ENCODE measurements at places on chromosomes 2 and 18.

- DNase-seq = peak; percentile 60
Observed at GRCh38 chr2:70340761-70341476, 39.1 kb upstream of the FAM136A start.

DNA sequence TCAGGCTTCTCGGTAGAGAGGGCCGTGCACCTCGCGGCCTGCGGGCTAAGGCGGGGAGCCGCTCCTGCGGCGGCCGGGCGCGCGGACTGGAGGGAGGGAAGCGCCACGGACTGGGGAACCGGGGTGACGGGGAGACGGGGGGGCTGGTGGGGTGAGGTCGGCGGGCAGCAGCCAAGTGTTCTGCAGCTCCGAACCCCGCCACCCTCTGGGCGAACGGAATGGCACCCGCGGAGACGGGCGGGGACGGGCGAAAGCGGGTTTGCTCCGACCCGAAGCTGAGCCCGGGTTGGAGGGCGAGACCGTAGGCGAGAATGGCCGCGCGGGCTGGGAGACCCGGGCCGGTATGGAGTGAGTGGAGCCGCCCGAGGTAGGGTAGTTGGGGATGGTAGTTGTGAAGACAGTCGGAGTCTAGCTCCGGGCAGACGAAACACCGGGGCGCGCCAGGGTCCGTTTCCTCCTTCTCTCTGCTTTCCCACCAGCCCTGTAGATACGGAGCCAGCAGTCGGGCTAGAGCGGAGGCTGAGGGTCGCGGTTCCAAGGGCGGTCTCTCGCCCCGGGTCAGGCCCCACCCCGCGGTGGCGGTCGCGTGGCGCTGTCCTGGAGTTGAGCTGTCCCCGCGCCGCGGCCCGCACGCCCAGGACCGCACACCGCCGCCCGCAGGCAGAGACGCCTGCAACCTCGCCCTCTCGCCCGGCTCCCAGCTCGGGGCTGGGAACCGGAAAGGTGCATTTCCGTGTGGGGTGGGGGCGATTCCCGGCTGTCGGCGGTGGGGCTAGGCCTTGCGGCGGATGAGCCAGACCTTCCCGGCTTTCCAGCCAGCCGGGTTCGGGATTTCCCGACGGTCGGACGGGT, 160.3 kb upstream of the SIX2 start:
- peak; percentile 27 for DNase-seq

- DNase-seq = no peak
Observed at GRCh38 chr2:25819597-25820039, 58.7 kb downstream of the ASXL2 start.

GRCh38 chr2:59899692-59900091, 653.8 kb downstream of the BCL11A start:
- DNase-seq = no peak

GRCh38 chr2:156430980-156431358, 5.2 kb upstream of the GPD2 start:
- peak; percentile 64 for DNase-seq

DNA sequence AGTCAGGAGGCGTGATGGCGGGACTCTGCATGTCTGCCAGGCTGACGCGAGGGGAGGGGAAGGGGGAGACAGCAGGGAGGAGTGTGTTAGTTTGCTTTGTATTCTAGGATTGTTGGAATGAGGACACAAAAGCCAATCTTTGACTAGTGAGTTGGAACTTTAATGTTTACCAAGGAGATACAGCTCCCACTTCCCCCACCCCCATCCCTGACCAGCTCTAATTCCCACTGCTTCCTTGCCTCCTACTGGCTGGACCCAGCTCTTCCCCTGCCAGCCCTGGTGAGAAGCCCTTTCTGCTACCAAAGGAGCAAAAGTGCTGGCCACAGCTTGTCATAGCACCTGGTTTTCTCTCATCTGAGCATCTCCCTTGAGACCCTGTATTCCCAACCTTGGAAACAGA, 84.5 kb downstream of the CELF4 start:
- no peak for DNase-seq

DNA sequence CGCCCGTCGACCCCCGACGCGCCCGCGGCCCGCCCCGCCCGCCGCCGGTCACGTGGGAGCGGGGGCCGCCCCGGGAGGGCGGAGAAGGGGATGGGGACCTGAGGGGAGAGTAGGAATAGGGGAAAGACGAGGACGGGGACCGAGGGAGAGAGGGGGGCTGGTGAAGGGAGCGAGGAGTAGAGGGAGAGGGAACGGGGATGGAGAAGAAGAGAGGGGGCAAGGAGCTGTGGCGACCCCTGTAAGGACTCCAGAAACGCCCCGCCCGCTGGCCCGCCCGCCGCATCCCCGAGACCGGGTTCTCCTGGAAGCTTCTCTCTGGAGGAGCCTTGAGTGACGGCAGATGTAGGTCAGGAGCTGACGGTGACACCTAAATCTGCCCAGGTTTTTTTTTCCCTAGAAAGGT, 615 bp downstream of the ADNP2 start:
- DNase-seq = peak; percentile 71

- DNase-seq = no peak
Observed at GRCh38 chr2:21277068-21278056, 153.6 kb downstream of the TDRD15 start.

GRCh38 chr2:215904101-215904500, 109.2 kb downstream of the MREG start:
- no peak for DNase-seq

GRCh38 chr2:5722236-5722635, 30.1 kb downstream of the SOX11 start:
- DNase-seq = no peak

GRCh38 chr2:119082821-119083400, 75.6 kb downstream of the C1QL2 start:
- DNase-seq = no peak

GRCh38 chr2:130981667-130982066, 111.6 kb downstream of the FAM168B start:
- no peak for DNase-seq
